ENCODE measurements at places on chromosomes 6 and 20.
A peak's percentile ranks its signal among the peaks of the same experiment; 100 is the strongest.

DNA sequence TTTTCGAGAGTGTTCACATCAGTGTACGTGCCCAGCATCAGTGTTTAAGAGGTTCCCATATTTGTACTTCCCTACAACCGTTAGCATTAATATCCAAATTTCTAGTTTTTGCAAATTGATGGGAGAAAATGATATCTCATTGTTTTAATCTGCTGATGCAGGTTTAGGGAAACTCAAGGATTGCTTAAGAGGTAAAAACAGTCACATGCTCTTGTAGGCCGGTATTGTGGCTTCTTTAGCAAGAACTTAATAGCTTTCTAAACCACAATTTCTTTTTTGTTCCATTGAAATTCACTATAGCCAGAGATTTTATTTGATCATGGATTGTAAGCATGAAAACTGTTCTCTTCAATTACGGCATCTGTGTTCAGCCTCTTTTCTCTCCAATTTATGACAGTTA lies 29.5 kb downstream of the BEND6 start:
- peak; percentile 54 for DNase-seq

- DNase-seq: no peak
Measured at GRCh38 chr20:17882065-17882833, 86.3 kb downstream of the SNX5 start.

- no peak for DNase-seq
Measured at GRCh38 chr20:62642666-62643520, 590 bp downstream of the SLCO4A1 start.

- no peak for DNase-seq
Measured at GRCh38 chr6:43786664-43787329, 16.8 kb downstream of the VEGFA start.

DNA sequence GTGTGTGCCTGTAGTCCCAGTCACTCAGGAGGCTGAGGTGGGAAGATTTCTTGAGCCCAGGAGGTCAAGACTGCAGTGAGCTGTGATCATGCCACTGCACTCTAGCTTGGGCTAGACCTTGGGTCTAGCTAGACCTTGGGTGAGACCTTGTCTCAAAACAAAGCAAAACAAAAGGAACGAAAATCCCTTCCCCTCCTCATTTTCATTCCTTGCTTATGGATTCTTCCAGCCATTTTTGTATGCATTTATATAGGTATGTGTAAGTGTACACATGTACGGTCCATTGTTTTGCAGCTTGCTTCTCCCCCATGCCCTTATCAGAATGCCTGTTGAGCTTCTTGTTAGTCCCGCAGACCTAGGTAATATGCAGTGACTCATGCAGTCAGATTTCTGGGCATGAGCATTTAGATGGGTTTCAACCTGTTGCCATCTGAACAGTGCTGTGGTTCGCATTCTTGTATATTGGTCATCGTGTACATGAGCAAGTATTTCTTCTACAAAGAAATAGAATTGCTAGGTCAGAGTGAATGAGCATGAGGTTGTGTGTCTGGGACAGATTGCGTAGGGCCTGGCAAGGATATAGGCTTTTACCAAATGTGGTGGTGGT lies 73.2 kb downstream of the ATRN start:
- DNase-seq: no peak

DNA sequence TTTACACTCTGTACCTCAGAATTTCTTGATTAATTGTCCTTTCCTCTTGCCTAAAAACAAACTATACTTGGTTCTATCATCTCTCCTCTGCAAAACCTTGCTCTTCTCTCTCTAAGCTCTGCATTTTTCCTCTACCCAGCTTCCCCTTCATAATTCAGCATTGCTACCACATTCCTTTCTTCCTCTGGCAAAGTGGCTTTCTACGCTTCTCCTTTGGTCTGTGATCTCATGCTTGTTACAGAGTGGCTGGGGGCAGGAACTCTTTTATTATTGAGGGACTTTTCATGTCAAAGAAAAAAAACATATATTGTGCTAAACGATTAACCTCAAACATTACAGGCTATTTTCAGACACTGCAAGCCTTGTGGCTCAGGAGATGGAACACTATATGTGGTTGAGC lies 333.3 kb upstream of the KCNQ5 start:
- DNase-seq: no peak

DNA sequence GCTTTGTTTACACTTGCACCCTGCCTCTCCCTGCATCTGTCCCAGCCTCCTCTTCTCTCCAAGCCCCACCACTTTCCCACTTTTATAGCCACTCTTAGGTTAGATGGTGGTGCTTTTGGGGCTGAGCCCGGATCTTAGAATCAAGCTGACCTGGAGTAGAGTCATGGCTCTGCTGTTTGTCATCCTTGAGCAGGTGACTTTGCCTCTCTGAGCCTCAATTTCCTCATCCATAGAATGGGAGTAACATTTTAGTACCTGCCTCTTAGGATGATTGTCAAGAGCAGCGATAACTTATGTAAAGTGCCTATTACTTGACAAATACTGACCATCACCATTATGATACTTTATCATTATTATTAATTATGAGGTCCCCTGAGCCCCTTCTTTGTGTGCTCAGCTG lies 48.2 kb downstream of the CPNE5 start:
- DNase-seq: no peak

DNA sequence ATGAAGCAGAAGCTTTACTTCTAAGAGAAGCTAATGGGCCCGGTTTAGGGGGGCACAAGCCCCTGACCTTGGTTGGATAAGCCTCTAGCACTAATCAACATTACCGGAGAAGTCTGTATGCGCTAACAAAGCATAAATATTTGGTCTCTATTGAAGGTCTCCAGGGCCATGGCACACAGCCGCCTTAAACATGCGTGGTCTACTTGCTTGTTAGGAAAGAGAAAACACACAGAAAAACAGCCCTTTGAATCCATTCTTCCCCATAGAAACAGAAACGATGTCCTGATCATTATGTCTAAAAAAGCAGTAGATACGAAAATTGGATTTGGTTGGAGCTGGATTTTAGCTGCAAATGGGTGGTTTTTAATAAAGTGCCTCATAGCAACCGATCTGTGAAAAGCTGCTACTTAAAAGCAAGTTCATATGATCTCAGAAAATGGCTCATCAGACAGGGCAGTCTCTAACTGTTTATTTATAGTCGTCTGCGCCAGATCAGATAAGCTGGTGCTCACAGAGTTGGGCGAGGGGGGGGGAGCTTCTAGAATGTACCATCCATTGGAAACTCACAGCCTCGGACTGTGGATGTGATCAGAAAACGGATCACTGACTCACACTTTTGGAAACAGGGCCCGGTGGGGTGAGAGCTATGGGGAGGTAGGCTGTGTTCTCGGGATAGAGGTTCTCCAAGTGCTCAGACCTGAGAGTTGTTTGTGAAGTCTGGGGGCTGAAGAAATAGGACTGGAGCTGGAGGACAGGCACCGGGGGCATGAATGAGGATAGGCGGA lies 35.3 kb upstream of the APCDD1L start:
- peak; percentile 39 for DNase-seq

DNA sequence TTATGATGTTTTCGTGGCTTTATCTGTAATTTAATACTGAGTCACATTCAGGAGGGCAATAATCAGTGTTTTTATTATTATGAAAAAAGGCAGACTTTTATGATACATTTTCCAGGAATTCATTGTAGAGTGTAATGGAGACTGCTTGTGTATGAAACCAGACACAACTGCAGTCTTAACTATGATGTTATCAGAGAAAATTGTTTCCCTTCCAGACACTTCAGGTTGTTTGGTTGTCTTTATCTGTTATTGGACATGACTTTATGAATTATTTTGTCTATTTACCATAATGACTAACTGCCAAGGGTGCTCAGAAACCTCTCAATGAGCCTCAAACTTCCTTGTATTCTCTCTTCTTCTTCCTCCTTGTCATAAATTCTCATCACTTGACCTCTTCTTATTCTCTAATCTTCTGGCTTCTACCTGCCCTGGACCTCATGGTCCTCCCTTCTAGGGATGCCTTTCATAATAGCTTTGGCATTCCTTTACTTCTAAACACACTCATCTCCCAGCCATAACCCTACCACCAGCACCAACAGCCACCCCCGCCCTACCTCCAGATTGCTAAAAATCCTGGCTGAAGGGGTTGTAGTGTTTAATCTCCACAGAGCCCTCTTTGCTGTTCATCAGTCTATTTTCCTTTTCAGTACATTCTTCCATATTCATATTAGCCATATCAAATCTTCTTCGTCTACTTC lies 492.5 kb downstream of the CDKAL1 start:
- DNase-seq: no peak

- no peak for DNase-seq
Measured at GRCh38 chr6:46882645-46883044, 39.1 kb downstream of the ADGRF5 start.

- no peak for DNase-seq
Measured at GRCh38 chr20:1636621-1637020, 16.8 kb upstream of the SIRPB1 start.

- no peak for DNase-seq
Measured at GRCh38 chr6:11685481-11686093, 93.0 kb downstream of the ADTRP start.

GRCh38 chr6:83411731-83412130 lies 19.1 kb downstream of the ME1 start:
- DNase-seq: no peak

GRCh38 chr20:34524426-34524825 lies 8.2 kb downstream of the DYNLRB1 start:
- DNase-seq: no peak

GRCh38 chr6:159090530-159091480 lies 46.0 kb upstream of the TAGAP start:
- DNase-seq: no peak

DNA sequence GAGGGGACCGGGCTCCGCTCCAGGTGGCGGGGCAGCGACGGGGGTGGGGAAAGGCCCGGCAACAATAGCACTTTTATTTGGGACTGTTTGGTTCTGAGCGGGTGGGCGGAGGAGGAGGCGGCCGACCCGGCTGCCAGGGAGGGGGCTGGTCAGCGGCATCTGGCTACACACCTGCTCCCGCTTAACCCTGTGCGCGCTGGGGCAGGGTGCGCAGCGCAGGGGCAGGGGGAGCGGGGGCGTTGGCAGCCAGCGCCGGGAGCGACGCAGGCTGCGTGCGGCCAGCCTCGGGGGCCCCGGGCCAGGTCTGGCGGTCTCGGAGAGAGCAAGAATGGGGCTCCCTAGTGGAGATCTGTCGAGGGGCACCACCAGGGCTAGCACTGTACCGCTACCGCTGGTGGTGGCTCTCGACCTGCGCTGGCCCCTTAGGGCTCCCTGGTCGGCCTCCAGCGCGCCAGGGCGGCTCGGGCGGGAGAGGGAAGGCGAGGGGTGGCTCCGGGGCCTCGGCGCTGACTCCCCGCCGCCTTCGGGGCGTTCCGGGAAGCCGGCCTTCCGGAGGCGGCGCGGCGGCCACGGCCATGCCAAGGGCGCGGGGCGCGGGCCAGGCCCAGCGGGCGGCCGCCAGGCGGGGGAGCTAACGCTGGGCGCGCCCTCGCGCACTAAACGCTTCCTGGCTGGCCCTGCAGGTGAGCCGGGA lies 92.4 kb downstream of the NCR2 start:
- DNase-seq: no peak

- DNase-seq: no peak
Measured at GRCh38 chr20:54397292-54398140, 77.9 kb upstream of the DOK5 start.

- no peak for DNase-seq
Measured at GRCh38 chr6:6626187-6626586, 37.7 kb downstream of the LY86 start.

GRCh38 chr20:2983508-2983907 lies 59.9 kb upstream of the GNRH2 start:
- no peak for DNase-seq

- DNase-seq: no peak
Measured at GRCh38 chr20:59351157-59352040, 51.0 kb downstream of the EDN3 start.

DNA sequence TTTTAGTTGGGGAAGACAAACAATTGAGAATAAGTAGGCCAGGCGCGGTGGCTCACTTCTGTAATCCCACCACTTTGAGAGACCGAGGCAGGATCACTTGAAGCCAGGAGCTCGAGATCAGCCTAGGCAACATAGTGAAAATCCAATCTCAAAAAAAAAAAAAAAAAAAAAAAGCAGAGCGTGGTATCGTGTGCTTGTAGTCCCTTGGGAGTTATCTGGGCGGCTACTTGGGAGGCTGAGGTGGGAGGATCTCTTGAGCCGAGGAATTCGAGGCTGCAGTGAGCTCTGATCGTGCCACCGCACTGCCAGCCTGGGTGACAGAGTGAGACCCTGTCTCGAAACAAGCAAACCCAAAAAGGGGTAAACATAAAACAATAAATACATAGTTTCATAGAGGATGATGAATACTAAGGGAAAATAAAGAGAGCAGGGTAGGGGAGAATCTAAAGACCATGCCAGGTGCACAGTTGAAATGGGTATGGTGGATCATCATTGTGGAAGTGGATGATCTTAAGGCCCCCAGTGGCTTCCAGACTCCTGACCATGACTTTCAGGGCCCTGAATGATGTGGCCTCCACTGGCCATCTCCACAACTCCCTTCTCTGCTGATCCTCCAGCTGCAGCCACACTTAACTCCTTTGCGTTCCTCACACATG lies 947 bp downstream of the POFUT1 start:
- no peak for DNase-seq

DNA sequence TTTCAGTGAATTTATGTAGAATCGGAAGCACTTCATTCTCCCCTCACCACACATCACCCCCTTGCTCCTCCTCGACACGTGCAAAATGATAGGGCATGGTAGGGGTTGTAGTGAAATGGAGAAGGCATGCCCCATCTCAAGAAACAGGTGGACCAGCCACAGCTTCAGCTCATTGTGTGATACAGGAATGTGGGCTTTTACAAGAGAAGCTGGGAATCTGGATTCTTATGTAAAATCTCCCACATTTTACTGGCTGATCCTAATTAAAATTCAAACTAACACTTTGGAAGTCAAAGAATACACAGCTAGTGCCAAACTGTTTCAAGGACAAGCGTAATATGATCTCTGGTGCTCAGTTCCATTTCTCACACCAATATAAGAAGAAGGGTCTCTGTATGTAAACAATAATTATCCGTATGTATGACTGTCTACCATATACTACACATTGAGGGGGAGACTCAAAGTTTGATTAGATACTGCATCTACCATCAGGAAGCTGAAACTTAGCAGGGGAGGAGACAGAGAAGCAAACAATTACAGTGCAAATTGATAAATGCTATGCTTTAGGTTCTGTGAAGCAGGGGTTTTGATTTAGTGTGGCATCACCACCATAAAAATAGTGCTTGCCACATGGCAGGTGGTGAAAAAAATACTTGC lies 24.3 kb upstream of the KIAA0408 start:
- no peak for DNase-seq

DNA sequence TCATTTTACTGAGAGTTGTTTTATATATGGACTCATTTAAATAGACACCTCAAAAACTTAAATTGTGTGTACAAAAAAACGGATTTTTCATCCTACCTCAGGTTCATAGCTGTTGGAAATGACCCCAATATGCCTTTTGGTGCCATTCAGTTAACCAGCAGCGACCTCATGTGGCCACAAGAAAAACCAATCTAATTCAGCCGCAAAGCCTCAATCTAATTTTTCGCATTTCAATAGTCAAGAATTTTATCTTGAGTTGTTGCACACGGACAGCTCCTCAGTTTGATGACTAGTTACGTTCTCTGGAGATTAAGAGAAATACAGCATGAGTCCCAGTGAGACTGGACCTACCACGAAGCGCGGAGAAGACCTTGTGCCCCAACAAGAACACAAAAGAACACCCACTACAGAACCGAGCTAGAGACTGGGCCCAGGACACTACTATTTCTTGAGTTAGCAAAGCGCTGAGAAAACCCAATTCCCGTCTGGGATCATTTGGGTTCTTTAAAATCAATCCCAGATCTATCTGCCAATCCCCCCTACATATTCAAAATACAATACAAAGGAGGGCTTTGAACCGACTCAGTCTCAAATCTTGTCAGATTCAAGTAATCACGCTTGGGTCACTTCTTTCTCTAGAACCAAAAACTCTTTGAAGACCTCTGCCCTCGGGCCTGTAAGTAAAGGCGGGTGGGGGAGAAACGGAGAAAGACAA lies 1.1 kb downstream of the TCP11 start:
- DNase-seq: no peak

Measured in AG09309 (cell line).